ENCODE measurements at places on chromosomes 11 and 22. TPM values are rescaled to one million over a fixed set of nuclear protein-coding genes. Genes with fewer than 3 reads are reported as not detected.

ZBTB16 gene
- total RNA-seq = 2.0 TPM

MMP27 gene
- total RNA-seq = not detected

AQP11 gene
- 2.4 TPM for total RNA-seq

MOGAT2 gene
- not detected for total RNA-seq

BTBD18 gene
- total RNA-seq = not detected

MYBPC3 gene
- not detected for total RNA-seq

KCTD21 gene
- 15.5 TPM for total RNA-seq

UPK3A gene
- total RNA-seq = not detected

DNAJB7 gene
- not detected for total RNA-seq

SHISA8 gene
- total RNA-seq = not detected

PAMR1 gene
- total RNA-seq = 10.0 TPM

SLC25A45 gene
- total RNA-seq = 0.98 TPM

ROM1 gene
- total RNA-seq = 1.1 TPM

NCF4 gene
- total RNA-seq = not detected

FREY1 gene
- total RNA-seq = not detected

SCGB1D2 gene
- total RNA-seq = not detected

SPINDOC gene
- total RNA-seq = 24.2 TPM

A4GALT gene
- total RNA-seq = 53.4 TPM

CRYBB3 gene
- not detected for total RNA-seq

HIPK3 gene
- 37.6 TPM for total RNA-seq

P2RY2 gene
- total RNA-seq = 1.5 TPM

CEND1 gene
- not detected for total RNA-seq

IFITM10 gene
- total RNA-seq = 2.9 TPM

SUSD2 gene
- total RNA-seq = 0.16 TPM

RPS6KA4 gene
- total RNA-seq = 40.1 TPM

VPREB1 gene
- total RNA-seq = not detected

PLAAT4 gene
- 51.5 TPM for total RNA-seq

SMIM35 gene
- not detected for total RNA-seq

NXPE2 gene
- total RNA-seq = not detected

SLC17A6 gene
- total RNA-seq = not detected

SCN3B gene
- under 0.01 TPM for total RNA-seq

C22orf42 gene
- total RNA-seq = not detected

MPZL3 gene
- total RNA-seq = 2.5 TPM

TXN2 gene
- 71.2 TPM for total RNA-seq

AP1B1 gene
- 55.3 TPM for total RNA-seq

OR10V1 gene
- total RNA-seq = not detected

SLC25A1 gene
- 233 TPM for total RNA-seq

ADM2 gene
- total RNA-seq = 5.9 TPM

PAX6 gene
- total RNA-seq = not detected

PPFIBP2 gene
- 0.16 TPM for total RNA-seq

GAB4 gene
- not detected for total RNA-seq

NNMT gene
- total RNA-seq = 719 TPM

LRRC74B gene
- total RNA-seq = not detected

FAM111B gene
- 0.63 TPM for total RNA-seq

IL10RA gene
- not detected for total RNA-seq

ZW10 gene
- 17.4 TPM for total RNA-seq

ISX gene
- not detected for total RNA-seq

PTDSS2 gene
- total RNA-seq = 46.6 TPM

KCNJ11 gene
- total RNA-seq = 0.38 TPM

CRYAB gene
- 12.7 TPM for total RNA-seq

Data from mesangial cell (primary cell).